ENCODE measurements at places on chromosomes 3 and 15.

GRCh38 chr3:48688032-48688736, 2.5 kb upstream of the NCKIPSD start:
- DNase-seq: no peak

GRCh38 chr15:85840079-85840801, 45.5 kb upstream of the KLHL25 start:
- DNase-seq: peak; percentile 11

- DNase-seq: peak; percentile 47
Observed at GRCh38 chr3:152309535-152310307, 41.0 kb downstream of the MBNL1 start.

DNA sequence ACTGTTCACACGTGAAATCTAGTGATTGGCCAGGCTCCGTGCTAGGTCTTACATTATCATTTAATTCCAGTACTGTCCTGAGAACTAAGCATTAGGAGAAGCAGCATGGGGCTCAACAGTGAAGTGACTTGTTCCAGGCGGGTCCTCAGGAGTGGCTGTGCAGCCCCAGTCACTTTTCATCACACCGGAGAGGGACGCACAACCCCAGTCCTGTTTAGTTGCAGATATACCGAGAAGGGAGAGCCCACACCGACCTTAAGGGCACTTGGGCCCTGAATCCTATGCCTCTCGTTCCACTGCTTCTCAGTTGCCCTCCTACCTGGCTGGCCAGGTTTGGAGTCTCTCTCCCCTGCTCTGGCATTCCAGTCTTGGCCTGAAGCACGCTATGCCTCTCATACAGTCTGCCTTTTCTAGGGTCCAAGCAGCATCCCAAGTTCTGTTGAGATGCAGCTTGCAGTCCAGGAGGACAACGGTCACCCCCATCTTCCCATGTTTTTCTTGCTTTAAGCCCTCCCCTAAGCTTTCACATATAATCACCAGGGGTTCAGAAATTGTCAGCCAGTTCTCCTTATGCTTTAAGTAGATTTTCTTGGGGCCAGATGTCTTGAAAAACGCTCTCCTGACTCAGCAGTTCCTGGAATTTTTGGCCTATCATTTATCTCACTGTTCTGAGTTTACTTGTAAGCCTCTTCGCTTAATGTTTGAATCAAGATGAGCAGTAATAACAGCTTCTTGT, 10.1 kb downstream of the FAM131A start:
- no peak for DNase-seq

GRCh38 chr15:93331545-93332167, 242.6 kb upstream of the RGMA start:
- DNase-seq: no peak

DNA sequence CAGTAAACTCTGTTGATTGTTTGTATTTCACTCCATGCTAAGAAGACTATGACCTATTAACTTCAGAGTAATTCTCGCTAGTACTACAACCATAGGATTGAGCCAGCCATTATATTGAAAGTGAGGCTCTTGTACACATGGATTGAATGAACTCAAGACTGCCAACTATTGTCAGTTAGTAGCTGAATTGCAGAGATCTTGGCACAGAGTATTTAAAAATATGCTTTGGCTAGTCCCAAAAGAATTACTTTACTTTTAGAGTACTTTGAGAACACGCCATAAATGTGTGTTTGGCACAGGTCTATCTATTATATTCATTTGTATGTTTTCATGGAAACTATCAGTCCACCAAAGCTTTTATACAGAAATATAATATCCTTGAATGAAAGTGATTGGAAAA, 226.7 kb upstream of the DCBLD2 start:
- no peak for DNase-seq

GRCh38 chr15:90463381-90463780, 66.3 kb upstream of the CRTC3 start:
- peak; percentile 88 for DNase-seq

DNA sequence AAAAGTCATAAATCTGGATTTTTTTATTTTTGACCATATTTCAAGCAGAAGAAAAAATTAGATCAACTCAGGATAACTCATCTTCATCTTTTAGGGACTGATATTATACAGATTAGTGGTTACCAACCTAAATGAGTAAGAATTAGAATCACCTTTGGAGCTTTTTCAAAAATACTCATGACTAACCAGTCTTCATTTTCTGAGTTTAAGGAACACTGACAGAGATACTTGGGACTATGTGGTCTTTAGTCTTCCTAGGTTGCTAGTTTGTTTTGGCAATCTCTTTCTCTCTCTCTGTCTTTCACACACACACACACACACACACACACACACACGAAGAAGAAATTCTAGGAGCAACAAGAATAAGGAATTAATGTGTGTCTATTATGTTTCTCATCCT, 50.1 kb downstream of the TMOD3 start:
- DNase-seq: peak; percentile 51
